CD4-positive, alpha-beta memory T cell (primary cell): ENCODE measurements at places on chromosomes 7 and 10.

GRCh38 chr7:3964980-3965606 is 664.0 kb downstream of the SDK1 start:
- DNase-seq = no peak

DNA sequence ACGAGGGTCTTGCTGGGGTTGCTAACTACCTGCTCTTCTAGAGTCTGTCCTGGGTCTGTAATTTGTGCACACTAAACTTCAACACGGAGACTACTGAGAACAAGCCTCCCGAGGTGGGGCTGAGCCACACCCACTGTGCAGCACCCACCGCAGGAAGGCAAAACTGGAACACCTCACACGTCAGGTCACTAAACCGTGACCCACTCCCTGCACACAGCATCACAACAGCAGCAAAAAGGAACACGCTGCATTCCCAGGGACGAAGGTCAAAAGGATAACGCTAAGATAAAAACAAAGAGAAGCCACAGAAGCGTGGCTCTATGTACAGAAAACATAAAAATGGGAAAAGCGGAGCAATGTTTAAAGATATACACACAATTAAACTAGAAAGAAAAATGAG is 170.1 kb downstream of the MAD1L1 start:
- no peak for DNase-seq

- DNase-seq = no peak
Measured at GRCh38 chr7:96359876-96360275, 38.0 kb upstream of the SLC25A13 start.

- no peak for DNase-seq
Measured at GRCh38 chr7:1673581-1674118, 3.6 kb downstream of the ELFN1 start.

- DNase-seq = no peak
Measured at GRCh38 chr10:96576277-96576980, 10.4 kb downstream of the TM9SF3 start.
